Activated T-cell treated with anti-CD3 and anti-CD28 coated beads, Interleukin-2, amount 50 U/mL, for 1 hour (primary cell): ENCODE measurements at places on chromosomes 2 and 18.
A peak's percentile ranks its signal among the peaks of the same experiment; 100 is the strongest.

DNA sequence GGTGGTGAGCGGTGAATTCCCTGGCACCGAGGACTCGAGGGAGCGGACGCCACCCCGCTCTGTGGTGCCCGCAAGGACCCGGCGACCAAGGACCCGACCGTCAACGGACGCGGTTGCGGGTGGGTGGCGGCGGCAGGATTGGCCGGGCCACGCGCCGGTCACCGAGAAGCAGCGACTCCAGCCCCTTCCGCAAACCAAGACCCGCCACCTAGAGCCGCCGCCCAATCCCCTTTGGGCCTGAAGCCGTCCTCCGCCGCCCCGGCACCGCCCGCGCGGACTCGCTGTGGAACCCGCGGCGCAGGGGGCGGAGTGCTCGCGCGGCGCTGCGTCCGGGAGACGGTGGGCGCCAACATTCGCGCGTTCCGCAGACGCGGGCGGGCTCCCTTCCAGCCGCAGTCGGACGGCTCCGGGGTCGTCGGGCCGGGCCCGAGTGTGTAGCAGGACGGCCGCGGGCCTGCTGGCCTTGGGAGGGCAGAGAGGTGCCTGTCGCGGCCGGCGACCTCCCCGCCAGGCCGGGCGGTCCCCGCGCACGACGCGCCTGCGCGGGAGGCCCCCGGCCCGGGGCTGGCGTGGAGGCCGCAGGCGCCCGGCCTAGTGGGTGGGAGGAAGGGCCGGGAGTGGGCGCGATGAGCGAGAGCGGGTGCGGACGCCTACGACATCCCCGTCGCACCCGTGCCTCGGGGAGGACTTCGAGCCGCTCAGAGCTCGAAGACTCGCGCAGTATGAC, at the start of the genes FAM228B and PFN4:
Gene FAM228B, plus strand, starts transcription at position 275 of the 727 bp plus-strand sequence. CDS start 893 bp downstream, outside the sequence.
Gene PFN4, minus strand, starts transcription at position 140 of the 727 bp plus-strand sequence. CDS start 799 bp downstream, outside the sequence.
- peak; percentile 62 for DNase-seq

DNA sequence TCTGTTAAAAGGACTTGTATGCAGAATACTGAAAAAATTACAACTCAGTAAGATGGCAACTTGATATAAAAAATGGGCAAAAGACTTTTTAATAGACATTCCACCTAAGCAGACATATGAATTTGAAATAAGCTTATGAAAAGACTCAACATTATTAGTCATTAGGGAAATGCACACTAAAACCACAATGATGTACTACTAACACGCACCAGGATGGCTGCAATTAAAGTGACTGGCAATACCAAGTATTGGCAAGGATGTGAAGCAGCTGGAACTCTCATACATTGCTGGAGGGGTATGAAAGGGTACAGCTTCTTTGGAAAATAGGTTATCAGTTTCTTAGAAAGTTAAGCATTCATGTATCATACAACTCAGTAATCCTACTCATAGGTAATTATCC, 3.2 kb upstream of the ENOSF1 start:
- no peak for DNase-seq

GRCh38 chr2:127535422-127535901, at the start of gene MYO7B:
TSS of gene MYO7B (plus strand) at chr2:127535683. CDS start at chr2:127559723, 24,040 bp downstream.
- no peak for DNase-seq

DNA sequence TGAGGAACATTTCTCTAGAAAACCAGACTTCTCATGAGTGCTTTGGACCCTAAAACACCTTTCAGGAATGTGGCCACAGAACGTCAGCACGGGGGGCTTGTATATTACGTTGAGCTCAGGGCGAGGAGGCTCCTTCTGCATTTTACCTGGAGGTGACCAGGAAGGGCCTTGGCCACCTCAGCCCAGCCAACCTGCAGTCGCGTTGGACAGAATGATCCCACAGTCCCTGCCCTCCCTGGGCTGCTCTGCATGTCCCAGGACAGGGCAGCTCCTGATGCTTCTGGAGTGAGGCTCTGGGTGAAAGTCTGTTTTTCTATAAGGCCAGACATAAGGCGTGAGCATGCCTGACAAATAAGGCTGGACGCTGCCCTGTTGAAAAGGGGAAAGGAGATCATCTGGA, 121.9 kb downstream of the NDUFA10 start:
- no peak for DNase-seq

DNA sequence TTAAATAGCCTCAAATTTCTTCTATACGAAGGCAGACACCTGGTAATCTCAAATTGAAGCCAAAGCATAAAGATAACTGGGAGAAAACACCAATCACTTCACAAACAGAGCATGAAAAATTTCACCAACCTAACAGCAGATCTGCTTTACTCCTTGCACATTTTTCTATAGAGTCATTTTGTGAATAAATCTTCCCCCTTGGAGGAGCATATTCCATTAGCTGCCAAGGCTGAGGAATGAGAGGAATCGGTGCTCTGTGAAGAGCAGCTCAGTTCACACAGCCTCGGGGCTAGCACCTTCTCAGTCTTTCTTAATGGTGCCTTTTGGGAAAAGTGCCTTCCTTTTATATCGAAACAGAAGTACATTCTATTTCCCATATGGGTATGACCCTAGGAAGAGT, 1313.7 kb upstream of the NRXN1 start:
- DNase-seq, result no peak

DNA sequence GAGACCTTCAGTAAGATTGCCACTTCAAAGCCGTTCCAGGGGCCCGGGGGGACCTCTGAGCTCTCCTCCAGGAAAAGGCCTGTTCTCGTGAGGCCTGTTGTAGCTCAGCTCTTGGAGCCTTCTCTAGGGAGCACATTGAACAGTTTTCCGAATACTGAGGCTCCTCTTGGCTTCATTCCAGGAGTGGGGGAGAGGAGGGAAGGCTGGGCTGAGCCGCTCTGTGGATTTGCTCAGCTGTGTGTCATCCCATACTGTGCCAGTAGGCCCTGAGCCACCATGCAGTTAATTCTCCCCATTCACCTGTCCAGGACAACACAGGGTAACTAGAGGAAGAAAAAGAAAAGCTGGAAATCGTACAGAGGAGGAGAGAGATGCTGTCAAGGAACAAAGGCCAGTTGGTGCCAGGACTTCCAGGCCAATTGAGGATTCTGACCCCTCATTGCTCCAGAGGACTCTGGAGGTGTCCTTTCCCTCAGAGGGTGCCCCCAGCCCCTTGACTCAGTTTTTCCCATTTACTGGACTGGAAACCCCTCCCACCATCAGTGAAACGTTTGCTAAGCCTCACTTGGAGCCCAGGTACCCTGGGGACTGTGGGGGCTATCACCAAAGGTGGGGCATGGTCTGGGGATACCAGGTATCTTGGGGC, 41.4 kb downstream of the HS1BP3 start:
- no peak for DNase-seq

- no peak for DNase-seq
These were observed 31.5 kb downstream of the USP34 start for GRCh38 chr2:61439241-61440002.

DNA sequence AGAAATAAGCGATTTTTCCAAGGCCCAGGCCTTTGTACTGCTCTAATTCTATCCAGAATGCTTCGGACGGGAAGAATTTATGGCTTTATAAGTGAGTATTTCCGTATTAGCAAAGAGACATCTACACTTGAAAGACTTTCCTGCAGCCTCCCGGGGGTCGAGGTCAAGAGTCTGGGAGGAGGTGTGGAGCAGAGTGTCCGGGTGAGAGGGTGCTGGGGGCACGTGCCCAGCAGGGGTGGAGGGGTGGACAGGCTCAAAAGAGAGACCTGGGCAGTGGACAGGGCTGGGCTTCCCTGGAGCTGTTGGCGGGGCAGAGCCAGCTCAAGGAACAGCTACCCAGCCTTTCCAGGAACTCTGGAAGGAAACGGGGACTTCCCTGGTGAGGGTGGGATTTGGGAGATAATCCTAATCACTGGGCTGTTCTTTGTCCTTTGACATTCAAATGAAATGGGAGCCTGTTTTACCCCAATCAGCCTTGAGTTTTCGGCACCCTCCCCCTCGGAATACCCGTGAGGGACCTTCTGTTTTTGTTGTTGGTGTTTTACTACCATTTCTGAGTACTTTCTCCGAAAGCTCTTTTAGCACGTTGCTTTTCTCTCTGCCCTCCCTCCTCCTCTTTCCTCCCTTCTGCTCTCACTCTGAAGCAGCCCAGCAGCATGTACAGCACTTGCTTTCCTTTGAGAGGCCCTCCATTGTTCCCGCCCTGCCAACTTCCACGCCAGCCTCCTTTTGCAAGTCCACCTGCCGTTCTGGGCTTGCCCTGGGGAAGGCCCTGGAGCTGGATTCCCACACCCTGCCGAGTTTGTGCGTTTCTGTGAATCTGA, 164.7 kb downstream of the AGAP1 start:
- DNase-seq, result no peak

DNA sequence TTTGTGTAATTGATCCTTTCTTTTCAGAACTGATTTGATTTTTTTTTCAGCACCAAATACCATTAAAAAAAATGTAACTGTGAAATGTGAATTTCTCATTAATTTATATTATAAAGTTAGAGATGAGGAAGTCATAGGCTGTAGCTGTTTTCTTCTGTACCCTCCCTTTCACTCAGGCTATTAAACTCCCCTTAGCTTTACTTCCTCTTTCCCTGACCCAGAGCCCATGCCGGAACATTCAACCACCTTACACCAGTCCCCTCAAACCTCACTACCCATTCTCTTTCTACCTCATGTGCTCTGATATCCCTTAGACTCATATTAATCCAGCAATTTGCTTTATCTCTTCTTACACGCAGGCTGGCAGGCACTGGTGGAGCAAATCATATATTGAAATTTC, 12.4 kb downstream of the GALNT5 start:
- no peak for DNase-seq

DNA sequence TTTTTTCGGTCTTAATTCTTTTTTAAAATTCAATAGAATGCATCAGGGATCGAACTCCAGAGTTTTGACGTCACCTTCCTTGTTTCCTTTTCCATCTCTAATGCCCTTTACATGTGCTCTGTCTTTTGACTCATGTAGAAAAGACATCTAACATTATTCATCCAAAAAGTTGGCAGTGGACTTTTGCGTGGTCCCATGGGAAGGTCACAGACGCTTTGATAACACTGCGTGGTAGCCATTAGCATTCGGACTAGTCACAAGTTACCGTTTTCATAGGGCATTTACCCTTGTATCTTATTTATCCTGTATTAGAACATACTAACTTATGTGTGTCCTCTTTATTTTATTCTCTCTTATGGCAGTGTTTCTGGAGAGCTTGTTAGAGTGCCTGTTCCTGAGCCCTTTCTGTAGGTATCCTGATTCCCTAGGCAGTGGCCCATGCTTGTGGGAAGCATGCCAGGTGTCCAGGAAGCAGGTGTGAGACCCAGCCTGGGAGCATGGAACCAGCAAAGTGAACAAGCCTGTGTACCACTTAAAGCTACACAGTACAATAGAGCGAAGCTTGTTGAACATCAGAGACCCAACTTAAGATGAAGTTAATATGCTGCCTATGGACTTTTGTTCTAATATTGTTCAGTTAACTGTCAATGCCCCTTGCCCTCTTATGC, 73.6 kb upstream of the RBM44 start:
- DNase-seq, result peak; percentile 1

DNA sequence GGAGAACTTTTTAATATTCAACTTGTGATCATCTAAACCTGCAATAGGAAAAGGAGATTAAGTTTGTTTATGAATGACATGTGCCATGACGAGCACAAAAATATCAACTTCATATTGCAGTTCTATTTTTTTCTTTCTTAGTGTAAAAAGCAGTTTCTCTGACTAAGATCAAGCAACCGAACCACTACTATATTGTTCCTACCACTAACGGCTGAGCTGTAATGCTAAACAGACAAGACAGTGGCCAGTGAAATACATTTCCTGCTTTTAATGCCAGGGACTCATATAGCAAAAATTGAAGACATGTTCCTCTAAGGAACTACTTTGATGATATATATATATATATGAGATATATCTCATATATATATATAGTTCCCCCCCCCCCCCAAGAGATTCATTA, 1705.6 kb upstream of the TMEFF2 start:
- DNase-seq, result no peak

DNA sequence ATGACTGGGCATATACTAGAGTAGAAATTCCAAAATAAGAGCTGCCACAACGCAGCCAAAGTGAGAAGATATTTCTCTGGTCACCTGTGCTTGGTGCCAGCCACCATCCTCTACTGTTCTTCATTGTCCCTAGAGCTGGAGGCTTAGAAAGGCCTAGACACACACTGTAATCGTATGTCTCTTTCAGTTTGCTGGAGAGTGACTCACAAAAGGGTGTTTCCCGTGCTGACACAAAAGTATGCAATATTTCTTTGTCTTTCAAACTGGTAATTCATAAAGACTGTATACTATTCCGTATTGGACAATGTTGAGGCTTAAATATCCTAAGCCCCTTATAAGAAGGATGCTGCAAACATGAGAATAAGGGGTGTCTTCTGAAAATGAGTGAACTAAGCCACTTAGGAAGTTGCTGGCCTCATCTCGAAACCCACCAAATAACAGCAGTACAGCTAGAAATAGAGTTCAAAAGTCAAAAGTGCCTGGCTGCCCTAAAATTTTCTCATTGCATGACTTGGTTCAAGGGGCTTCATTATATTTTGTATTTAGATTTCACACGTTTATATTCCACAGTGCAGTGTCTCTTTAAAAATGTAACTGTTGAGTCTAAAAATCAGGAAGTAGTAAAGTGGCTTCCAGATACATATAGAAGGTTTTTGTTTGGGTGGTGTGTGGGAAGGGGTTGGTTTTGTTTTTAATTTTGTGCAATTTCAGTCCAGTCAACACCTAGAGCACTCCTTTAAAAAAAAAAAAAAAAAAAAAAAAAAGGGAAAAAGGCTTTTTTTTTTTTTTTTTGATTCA, 601.1 kb downstream of the ARHGAP15 start:
- no peak for DNase-seq

DNA sequence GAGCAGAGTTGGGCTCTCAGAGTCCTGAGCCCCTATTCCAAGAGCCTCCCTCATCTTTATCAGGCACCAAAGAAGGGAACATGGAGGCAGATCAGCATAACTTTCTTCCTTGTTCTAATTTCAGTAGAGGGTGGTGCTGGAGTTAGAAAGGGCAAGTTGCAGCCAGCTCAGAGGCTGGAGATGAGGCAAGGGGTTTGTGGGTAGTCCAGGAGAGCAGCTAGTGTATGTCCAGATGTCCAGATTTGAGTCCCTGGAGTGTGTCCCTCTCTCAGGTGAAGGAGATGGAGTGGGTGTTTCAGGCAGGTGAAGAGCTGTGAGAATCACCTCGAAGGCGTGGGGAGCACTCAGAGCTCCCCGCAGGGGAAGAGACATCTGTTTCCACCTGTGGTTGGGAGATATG, 478 bp upstream of the PRKAG3 start:
- DNase-seq, result no peak

GRCh38 chr18:36300211-36300610, 2.7 kb downstream of the FHOD3 start:
- no peak for DNase-seq

DNA sequence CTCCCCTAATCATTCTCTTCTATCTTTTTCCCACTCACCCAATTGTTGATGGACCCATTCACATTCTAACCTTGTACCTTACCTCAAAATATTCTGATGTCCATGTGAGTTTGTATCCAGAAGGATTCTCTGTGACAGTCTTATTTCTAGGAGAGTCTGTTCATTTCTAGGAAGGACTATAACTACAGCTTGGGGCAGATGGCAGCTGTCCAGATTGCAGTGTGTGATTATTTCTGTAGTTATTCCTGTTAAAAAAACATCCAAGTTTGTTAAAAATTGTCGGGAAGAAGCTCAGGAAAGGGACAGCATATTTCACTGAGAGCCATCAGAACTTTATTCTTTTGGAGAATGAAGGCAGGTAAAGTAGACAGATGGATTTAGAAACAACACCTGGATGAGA, 142.6 kb downstream of the RAPGEF4 start:
- no peak for DNase-seq

GRCh38 chr2:119240311-119241204, 16.9 kb downstream of the STEAP3 start:
- DNase-seq, result no peak
